ENCODE measurements at places on chromosomes 7 and 10.

DNA sequence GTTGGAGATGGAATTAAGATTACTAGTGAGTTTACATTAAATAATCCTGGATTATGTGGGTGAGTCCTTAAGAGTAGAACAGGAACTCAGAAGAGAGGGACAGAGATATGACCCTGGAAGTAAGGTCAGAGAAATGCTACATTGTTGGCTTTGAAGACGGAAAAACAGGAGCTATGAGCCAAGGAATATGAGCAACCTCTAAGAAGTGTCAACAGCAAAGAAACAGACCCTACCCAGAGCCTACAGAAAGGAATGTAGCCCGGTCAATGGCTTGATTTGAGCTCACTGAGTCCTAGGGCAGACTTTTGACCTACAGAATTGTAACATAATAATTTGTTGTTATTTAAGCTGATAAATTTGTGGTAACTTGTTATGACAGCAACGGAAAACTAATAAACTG is 304.9 kb downstream of the IPMK start:
- no peak for DNase-seq

- no peak for DNase-seq
Observed at GRCh38 chr7:25075459-25075858, 49.6 kb downstream of the CYCS start.

GRCh38 chr7:156827587-156828203 is 65.3 kb downstream of the LMBR1 start:
- no peak for DNase-seq

GRCh38 chr10:1944487-1944886 is 207.2 kb upstream of the ADARB2 start:
- no peak for DNase-seq

GRCh38 chr7:4468320-4469102 is 213.6 kb upstream of the FOXK1 start:
- DNase-seq: no peak

GRCh38 chr10:120543291-120543690 is 86.3 kb downstream of the PLPP4 start:
- no peak for DNase-seq

- no peak for DNase-seq
Observed at GRCh38 chr7:17680943-17681351, 259.3 kb downstream of the SNX13 start.

DNA sequence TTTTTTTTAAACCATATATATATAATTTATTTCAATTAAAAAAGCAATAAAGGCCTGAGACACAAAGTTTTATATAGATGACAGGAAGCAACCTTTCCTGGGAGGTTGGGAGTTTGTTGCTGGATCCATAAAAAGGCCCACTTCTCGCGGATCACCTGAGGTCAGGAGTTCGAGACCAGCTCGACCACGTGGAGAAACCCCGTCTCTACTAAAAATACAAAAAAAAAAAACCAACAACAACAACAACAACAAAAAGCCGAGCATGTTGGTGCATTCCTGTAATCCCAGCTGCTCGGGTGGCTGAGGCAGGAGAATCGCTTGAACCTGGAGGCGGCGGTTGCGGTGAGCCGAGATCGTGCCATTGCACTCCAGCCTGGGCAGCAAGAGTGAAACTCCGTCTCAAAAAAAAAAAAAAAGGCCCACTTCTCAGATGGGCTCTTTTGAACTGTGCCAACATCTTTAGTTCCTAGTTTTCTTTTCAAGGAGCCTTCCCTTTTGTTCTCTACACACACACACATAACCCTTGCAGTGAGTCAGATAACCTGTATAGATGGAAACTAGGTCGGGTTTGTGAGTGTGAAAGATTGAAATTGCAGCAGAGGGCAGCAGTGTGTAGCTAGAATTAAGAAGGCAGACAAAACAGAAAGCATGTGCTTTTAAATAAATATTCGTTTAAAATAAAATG is 1.2 kb upstream of the SMNDC1 start:
- DNase-seq: peak; percentile 61

- peak; percentile 68 for DNase-seq
Observed at GRCh38 chr7:71348821-71349681, 217.1 kb downstream of the GALNT17 start.

GRCh38 chr10:21512573-21513404 is 12.7 kb downstream of the SKIDA1 start:
- DNase-seq: no peak

DNA sequence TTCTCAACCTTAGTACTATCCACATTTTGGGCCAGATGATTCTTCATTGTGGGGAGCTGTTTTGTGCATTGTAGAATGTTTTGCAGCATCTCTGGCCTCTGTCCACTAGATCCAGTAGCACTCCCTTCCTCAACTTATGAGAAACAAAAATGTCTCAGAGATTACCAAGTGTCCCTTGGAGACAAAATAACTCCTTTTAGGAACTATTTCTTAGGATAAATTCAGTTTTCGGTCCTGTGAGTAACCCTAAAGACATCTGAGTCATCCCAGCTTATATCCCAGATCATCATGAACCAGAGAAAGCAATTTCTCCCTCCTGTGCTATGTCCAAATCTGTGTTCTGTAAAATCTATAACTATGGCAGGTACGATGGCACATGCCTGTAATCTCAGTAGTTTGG is 266.6 kb upstream of the PHYHIPL start:
- no peak for DNase-seq

DNA sequence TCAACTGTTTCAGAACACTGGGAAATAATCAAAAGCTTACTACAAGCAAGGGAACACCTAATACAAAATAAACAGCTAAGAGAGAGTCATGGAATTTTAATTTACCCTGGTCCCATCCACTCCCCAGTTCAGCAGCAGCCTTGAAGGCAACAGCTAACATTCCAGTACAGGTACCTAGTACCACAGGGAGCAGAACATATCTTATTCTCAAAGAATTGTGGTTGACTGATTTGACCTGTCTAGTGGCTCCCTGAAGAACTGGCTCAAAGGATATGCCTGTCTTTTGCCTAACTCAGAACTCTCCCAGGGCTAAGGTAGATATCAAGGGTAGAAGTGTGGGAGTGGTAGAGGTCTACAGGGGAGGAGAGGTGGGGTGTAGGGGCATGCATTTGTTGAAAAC is 32.3 kb downstream of the SMURF1 start:
- DNase-seq: no peak

DNA sequence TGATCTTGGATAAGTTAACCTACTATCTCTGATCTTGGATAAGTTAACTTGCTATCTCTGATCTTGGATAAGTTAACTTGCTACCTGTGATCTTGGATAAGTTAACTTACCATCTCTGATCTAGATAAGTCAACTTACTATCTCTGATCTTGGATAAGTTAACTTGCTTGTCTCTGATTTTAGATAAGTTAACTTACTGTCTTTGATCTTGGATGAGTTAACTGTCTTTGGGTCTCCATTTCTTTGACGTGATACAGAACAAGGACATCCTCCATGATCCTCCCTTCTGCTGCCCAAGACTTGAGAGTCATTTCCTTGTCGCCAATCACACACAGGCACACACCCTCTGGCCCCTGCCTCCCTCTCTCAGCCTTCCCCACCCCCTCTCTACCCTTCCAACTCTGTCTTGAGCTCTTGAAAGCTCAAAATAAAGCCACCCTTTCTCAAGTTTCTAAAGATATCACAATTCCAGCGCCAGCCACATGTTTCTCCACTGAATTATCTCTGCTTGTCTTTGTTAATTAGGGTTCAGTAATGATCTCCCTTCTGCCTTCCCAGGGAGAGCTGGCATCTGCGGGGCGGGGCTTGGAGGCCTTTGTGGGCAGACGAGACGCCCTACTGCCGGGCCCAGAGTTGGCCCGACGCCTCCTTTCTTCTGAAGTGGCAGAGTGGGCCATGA is 85.1 kb upstream of the GTF2I start:
- DNase-seq: peak; percentile 91

DNA sequence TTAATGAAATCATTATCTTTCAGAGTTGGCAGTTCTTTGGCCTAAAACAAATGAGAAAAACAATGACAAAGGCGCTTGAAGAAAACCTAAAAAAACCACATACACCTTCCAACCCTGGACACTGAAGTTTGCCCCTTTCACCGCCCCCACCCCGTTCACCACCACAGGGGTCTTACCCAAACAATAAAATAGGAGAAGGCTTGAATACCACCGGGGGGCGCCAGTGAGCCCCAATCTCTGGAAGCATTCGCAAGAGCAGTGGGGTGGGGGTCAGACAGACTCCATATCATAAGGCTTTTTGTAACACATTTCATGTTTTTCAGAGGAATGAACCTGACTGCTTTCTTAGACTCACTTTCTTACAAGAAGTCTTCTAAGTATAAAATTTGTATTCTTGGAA is 163.6 kb downstream of the PIP4K2A start:
- DNase-seq: no peak

DNA sequence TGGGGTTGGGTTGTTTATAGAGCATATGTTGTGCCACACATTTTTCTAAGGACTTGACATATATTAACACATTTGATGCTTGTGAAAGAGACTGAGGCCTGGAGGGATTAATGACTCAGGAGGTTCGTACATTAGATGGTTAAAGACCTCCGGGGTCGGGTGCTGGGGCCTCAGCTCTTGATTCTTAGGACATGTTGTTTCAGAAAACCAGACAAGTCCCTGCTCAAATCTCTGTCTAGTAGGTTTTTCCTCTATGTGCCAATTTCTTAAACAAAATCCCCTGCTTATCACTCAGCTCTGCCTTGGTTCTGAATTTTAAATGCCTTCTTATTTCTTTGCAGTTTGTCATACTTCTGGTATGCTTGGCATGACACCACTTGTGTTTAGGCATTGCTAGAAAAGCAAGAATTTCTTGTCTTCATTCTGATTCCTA is 5.8 kb downstream of the UPP1 start:
- DNase-seq: no peak

DNA sequence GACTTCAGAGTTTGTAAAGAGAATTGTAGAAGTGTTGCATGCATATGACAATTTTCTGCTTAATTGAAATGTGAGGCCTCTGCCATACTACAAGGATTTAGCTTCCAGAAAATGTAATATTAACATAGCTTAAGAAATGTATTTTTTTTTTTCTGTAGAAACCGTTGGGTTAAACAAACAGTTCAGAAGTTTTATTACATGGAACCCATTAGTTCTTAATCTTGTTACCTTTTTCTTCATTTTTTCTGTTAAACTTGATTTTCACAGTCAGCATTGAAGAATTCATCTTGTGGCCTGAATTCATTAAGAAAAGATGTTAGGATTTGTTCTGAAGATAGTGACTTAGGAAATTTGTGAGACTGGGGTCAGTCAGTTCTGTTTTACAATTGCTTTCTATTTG is 4.9 kb downstream of the PTEN start:
- DNase-seq: no peak

GRCh38 chr7:86929293-86930109 is 130.0 kb downstream of the ELAPOR2 start:
- DNase-seq: no peak

GRCh38 chr7:102300643-102301221 is 14.1 kb downstream of the SH2B2 start:
- no peak for DNase-seq

Data from DMS 273 treated with DMSO at 0.1 percent for 48 hours (cell line).